ENCODE measurements at places on chromosomes 4 and X. TPM values are rescaled to one million over a fixed set of nuclear protein-coding genes. Genes with fewer than 3 reads are reported as not detected.
A peak's percentile ranks its signal among the peaks of the same experiment; 100 is the strongest.

The LIMCH1 gene
- total RNA-seq: 0.18 TPM

DNA sequence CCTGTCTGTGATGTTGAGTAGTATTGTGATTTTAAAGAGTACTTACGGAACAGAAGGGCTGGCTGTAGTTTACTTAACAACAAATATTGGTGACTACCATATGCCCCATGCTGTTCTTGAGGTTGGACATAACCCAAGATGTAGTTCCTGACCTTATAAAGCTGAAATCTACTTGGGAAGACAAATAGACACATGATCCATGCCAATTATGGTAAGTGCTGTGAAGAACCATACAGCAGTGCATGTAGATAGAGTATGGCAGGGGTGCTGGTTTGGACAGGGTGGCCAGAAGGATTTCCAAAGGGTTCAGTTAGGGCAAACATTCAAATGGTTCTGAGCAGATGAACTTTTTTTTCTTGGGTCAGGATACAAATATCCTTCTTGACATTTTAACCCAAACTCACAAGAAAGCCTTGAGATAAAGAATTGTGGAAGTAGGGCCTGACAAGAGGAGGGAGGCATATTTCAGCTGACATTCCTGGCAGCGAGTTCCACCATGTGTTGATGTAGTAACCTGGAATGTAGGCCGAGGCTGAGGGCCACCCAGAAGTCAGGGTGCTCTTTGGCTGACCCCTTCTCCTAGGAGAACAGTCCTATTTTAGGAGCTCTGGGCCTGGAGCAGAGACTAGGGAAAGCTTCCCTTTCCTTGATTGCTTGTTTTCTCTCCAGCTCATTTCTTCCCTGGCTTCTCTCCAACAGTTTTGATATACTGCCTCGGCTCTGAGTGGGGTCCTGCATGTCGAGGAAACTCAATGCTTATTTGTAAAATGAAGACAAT lies 74.2 kb downstream of the FREM3 start:
- DNase-seq: no peak

The PHKA1 gene
- 8.0 TPM for total RNA-seq

The CXCL3 gene
- 9.1 TPM for total RNA-seq

The IL13RA2 gene
- not detected for total RNA-seq

DNA sequence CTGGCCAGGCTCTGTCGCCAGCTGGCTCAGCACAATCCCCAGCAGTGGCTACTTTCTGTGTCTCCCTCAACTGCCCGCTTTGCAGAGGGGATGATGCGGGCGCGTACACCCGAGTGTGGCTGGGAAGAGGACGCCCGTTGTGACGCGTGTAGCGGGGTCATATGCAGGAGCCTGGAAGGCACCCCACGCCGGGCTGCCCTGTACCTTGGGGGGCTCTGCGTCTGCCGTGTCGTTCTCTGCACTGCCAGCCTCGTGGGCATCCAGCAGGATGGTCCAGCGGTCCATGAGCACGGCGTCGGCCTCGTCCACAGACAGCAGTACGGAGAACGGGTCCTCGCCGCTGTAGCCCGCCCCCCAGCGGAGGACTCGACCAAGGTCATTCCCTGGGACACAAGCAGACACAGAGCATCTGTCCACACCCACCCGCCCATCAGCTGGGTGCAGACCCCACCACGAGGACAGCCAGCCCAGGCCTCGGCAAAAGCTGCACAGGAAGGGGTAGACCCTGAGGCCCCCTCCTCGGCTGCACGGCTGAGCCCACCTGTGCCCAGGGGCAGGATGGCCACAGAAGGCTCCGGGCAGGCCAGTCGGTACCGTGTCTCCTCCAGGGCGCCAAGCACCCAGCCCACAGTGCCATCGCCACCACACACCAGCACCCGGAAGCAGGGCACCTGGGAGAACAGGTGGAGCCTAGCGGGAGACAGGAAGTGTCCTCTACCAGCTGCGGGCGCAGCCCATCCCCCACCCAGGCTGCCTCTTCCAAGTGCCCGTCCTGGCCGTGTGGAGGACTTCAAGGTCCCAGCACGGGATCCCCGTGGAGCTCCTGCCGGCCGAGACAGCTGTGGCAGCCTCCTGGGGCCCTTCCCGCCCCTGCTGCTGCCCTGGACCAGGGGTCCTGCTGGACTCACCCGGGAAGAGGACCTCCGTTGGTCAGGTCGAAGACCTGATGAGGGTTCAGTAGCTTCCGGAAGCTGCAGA lies 10.8 kb downstream of the DGKQ start:
- no peak for DNase-seq

- no peak for DNase-seq
Observed at GRCh38 chrX:130846746-130847145, 56.3 kb downstream of the ENOX2 start.

DNA sequence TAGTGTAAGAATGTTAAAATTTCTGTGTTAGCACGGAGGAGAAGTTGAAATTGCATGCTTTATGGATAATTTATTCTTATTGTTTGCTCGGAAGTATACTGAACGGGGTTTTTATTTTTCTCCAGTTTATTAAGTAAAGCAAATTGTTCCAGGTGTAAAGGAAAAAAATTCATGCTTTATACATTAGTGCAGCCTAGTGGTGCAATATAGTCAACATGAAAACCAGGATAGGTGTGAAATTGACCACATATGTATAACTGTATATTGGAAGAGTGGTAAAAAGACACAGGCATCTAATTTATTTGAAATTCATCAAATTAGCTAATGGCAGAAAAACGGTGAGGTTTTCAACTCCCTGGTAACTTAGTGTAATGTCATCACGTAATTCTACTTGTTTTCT lies 959 bp downstream of the BRS3 start:
- DNase-seq: no peak

- no peak for DNase-seq
Observed at GRCh38 chrX:6226596-6227452, 1.8 kb downstream of the NLGN4X start.

DNA sequence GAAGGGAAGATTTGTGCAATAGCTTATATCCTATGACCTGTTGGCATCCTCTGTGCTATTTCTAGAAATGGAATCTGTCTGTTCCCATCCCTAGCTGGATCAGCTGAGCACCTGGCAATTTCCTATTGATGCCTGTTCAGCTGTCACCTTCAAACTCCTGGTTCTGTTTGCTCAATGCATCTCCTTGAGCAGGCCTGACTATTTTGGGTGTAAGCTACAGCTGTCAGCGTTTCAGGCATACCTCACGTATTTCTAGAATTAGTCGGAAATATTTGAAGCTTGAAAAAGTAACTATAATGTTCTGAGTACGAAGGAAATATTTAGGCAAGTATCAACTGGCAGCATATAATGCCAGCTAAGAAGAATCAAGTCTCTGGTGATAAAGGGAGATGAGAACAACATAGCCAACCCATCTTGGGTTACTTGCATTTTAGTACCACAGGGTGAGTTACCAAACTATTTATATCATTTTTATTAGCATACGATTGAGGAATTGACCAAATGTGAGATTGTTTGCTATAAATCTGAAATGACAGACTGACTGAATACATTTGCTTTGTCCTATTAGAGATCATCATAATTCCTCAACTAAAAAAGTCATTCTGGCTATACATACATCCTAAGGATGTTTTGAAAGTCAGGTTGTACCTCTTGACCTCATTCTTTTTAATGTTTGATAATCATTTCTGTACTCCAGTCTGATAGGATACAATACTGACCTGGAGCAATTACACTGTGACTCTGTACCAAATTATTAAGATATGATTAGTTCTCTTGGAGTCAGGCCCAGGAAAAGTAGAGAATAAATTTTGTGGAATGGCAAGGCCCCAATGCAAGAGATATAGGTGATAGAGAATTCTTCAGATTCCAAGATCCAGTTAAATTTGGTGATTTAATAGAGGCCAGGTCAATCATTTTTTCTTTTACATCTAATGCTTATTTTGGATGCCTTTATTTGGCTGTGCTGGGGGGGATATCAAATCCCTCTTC lies 36.4 kb upstream of the PLAC1 start:
- DNase-seq: no peak

- DNase-seq: no peak
Observed at GRCh38 chrX:36856849-36857248, 151.3 kb upstream of the FAM47C start.

- DNase-seq: no peak
Observed at GRCh38 chr4:68907788-68908700, 43.6 kb downstream of the UGT2A3 start.

GRCh38 chr4:3786196-3786869 lies 20.1 kb downstream of the ADRA2C start:
- DNase-seq: no peak

DNA sequence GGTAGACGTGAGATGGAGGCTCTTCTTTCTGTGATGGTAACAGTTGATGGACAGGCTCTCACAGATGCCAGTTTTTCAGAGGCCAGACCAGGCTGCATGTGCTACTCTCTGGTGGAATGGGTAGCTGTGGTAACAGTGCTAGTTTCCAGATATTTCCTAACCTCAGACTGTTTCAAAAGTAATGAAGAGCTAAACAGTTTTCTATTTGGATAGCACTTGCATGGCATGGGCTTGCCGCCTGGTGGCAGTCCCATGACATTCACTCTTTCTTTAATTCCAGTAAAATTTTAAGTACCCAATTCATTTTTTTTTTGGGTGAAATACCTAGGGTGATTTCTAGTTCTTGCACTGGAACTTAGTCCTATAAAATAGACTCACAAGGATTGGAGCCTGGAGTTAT lies 220.2 kb upstream of the MAD2L1 start:
- no peak for DNase-seq

GRCh38 chrX:153804100-153804595 lies 9.7 kb downstream of the SSR4 start:
- DNase-seq: no peak

The MAGEH1 gene
- total RNA-seq: 7.5 TPM

DNA sequence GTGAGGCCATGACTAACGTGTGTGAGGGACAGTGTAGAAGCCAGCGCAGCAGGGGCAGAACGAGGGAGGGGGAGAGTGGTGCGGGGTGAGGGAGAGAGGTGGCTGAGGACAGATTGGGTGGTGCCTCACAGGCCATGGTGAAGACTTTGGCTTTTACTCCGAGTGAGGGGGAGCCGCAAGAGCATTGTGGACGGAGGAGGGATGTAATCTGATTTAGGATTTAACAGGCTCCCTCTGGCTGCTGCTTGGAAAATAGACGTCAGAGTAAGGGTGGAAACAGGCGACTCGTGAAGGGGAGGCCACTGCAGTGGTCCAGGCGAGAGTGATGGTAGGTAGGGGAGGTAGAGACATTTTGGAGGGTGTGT lies 13.0 kb downstream of the PPP1R3F start:
- peak; percentile 70 for DNase-seq

The CENPI gene
- 15.0 TPM for total RNA-seq

The COX7B gene
- 655 TPM for total RNA-seq

DNA sequence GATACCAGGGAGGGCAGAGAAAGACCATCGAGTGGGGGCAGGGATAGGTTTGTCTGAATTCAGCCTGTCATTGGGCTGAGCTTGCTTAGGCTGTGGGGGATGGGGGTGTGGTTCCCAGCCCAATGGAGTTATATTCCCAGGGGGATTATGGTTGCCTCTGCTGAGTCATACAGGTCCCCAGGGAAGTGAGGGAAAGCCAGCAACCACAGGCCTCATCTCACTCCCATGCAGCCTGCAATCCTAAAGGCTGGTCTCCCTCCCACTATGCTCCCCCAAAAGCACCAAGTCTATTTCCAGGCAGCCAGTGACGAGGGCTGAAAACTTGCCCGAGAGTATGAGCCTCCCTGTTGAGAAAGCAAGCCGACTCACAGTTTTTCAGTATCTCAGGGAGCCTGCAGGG lies 39.3 kb downstream of the AFM start:
- DNase-seq: no peak

The CTAG1B gene
- total RNA-seq: not detected

- DNase-seq: peak; percentile 92
Observed at GRCh38 chrX:47540754-47541538, 20.1 kb upstream of the ARAF start.

The LUZP4 gene
- total RNA-seq: 0.16 TPM

The HTATSF1 gene
- total RNA-seq: 42.2 TPM

The METTL14 gene
- 33.9 TPM for total RNA-seq

DNA sequence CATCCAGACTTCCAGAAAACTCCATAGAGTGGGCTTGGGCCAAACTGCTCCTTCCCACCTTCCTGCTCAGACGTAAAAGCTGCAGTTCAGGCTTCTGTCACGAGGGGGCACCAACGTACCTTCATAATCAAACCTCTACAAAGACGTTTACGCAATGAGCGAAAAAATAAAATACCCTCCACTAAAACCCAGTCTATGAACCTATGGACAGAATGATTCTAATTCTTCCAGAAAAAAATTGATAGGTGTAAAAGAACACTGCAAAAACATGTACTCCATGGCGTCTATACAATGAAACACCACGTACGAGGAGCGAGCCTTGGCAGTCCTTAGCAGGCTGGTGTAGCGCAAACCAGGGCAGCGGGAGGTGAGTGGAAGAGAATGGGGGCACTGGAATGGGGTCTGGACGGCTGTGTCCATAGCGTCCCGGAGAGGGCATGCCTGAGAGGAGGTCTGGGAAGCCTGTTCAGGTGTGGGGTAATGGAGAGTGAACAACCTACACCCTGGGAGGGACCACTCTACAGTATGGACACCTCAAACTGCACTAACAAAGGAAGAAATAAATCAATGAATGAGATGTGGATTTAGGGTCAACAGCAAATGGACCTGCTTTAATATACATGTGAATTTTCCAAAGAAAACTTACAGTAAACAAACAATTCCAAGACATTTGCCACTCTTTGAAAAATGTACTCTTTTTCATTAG lies 14.4 kb upstream of the RAB40A start:
- peak; percentile 40 for DNase-seq

DNA sequence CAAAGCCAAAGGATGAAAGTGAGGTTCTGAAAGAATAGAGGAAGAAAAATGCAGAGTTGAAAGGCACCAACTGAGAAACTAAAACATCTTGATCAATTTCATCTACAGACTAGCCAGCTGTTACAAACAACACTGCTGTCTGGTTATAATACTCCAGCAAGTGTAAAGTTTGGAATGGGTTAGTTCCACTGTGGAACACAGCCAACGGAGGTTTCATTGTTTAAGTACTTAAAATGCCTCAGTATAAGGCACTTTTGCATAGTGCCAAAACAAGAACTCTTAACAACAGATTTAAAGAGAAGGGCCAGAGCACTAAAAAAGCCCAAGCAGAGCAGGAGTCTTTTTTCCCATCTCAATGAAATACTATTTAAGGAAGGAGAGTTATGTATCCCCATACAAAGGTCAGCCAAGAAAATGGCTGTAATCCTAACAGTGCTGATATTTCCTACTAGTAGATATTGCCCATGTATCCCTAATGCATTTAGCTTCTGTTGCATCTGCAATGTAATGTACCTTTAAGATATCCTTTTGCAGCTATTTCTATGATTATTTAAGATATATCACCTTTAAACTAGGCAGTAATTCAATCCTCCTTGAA lies 16.5 kb downstream of the ACSL4 start:
- DNase-seq: no peak

The ARX gene
- not detected for total RNA-seq
